Heart left ventricle (tissue), 16 donors: ENCODE measurements at places on chromosomes 7 and 10.

- DNase-seq = no peak
Observed at GRCh38 chr7:84675633-84676034, 481.0 kb upstream of the SEMA3A start.

DNA sequence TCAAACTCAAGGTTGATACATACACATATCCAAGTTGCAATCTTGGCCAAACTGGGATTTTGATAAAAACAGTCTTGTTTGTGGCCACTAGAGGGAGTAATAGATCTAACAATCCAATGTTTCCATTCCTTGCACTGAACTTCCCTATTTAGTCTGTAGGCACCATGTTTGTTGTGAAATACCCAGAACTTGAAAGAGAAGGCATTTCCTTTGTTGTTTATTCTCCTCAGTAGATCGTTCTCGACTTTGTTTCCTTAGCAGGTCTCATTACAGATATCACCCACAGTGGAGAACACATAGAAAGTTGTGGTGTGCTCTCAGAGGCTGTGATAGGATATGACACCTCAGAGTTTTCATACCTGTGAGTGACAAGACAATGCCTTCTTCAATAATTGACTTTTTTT, 70.3 kb upstream of the MXI1 start:
- no peak for DNase-seq

- DNase-seq = no peak
Observed at GRCh38 chr10:26571655-26572054, 125.8 kb upstream of the PDSS1 start.

GRCh38 chr7:32275216-32276009, 205.2 kb upstream of the PDE1C start:
- no peak for DNase-seq

DNA sequence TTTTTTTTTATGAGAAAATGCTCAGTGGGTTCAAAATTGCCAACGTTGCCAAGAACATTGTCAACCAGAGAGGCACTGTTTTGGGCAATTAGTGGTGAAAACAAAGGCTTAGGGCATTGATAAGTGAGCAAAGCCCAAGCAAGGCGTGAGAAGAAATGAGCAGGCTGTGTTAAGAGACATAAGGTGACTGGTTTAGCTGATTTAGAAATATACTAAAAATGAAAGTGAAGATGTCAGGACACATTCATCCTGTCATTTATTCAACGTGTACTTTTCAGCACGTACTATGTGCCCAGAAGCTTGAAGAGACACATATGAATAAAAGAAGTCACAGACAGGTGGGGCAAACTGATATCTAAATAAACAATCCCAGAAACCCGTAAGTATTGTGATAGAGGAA, 31.8 kb downstream of the AOAH start:
- DNase-seq = no peak

DNA sequence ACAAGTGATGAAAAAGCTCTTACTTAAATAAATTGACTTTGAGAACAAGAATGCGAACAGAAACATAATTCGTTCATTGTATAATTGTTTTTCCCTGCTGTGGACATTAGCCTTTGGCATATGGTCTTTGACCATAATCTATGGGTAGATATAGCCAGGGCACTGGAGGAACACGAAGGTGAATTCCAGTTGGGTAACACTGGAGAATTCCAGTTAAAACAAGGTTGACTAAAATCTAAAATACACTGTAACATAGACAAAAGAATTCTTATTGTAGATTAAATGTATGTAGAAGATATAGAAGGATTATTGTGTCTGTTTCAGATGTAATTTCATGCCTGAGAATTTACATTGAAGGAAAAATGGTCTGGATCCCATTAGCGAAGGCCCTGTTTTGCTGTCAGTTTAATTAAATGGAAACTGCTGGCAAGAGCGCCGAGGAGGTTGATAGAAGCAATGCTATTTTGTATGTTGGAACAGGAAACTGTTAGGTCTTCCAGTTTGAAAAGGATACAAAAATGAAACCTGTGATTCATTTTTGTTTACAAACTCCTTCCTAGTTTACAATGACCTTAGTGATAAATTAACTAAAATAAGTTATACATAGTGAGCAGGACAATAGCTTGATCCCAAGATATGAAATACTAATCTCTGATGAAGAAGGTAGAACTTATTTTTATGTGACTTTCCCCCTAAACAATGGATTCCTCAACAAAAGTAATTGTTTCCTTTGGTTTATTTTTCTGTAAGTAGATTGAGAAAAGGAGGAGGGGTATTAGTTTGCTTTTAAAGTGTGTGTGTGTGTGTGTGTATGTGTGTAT, 68.9 kb downstream of the ARID5B start:
- DNase-seq = no peak

GRCh38 chr10:5070648-5071410, 23.4 kb upstream of the AKR1C3 start:
- DNase-seq = no peak

- no peak for DNase-seq
Observed at GRCh38 chr7:77399816-77400215, 16.3 kb downstream of the GSAP start.

- DNase-seq = no peak
Observed at GRCh38 chr10:100810835-100811116, 65.4 kb downstream of the PAX2 start.

- DNase-seq = no peak
Observed at GRCh38 chr10:97445357-97445721, 467 bp downstream of the EXOSC1 start.

GRCh38 chr7:36653663-36654355, 70.5 kb downstream of the AOAH start:
- DNase-seq = no peak

DNA sequence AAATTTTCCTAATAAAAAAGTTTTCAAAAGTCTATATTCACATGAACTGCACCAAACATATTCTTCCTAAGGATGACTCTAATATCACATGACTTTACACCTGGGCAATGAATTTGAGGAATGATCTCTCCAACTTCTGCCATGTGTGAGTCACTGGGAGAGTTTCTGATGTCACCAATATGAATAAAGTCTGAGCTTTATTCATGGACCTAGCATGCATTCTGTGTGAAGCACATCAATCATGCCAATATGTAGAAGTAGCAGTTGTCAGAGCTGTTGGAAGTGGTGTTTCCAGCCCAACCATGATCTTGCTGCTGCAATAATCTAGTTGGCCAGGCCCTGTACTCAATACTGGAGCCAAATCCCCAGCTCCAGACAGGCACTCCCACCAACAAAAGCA, 91.7 kb upstream of the IFRD1 start:
- DNase-seq = no peak

DNA sequence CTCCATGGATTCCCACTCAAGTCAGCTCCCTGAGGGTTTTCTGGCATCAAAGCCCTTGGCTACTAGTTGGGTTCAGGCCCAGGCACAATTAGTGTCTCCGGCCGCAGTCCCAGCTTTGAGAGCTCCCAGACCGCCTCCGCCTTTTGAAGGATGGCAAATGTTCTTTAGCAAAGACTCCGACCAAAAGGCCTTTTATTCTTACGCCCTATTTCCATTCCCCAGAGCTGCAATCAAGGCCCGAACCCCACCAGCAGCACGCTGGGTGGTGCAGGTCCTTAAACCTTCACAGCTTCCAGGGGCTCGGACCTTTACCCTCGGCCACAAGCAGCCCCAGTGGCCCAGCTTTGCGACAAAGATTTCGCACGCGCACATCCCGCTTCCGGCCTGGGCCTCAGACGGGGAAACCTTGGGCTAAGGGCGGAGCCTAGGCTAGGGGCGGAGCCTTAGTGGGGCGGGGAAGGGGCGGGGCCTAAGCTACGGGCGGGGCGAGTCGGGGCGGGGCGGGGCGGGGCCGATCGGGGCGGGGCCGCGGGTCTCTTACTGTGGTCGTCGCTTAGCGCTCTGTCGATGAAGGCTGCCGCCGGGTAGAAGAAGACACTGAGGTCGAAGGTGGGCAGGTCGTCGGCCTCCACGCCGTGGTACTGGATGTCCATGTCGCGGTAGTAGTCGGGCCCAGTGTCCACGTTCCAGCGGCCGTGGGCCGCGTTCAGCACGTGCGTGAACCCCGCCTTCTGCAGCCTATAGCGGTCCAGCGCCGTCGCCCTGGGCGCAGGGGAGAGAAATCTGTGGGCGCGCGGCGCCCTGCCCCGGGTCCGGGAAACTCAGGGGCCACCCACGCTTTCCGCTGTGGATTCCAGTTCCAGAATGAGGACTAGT, 68.0 kb upstream of the SAMD8 start:
- no peak for DNase-seq

DNA sequence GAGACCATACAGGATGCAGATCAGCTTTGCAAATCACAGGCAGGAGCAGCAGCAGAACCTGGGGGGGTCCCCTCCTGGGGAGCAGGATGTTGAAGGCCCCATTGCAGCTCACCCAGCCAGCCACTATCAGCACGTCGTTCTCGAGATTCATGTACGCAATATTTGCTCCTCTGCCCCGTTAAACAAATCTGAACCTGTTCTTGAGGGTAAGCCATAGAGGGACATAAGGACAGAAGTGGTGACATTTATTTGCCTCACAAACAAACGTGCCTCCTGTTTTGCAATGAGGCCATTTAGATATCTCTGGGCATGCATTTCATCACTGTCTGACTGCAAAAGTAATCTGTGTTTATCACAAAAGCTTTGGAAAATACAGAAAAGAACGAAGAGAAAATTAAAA, 87.3 kb upstream of the BAIAP2L1 start:
- DNase-seq = no peak

DNA sequence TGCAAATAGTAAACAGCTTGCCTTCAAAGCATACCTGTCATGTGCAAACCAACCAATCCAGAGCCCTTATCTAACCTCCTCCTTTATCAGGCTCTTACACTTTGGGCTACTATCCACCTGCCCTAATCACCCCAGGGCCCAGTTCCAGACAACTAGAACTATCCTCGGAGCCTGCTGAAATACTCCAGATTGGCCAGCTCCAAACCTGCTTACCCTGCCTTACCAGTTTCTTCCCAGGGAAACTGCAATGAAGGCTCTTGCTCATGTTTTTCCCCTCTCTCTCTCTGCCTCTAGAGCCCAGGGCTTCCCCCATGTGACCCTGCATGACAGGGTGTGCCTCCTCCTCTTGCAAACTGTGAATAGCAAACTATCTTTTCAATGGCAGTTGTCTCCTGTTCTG, 81.4 kb upstream of the CAPZA2 start:
- no peak for DNase-seq

DNA sequence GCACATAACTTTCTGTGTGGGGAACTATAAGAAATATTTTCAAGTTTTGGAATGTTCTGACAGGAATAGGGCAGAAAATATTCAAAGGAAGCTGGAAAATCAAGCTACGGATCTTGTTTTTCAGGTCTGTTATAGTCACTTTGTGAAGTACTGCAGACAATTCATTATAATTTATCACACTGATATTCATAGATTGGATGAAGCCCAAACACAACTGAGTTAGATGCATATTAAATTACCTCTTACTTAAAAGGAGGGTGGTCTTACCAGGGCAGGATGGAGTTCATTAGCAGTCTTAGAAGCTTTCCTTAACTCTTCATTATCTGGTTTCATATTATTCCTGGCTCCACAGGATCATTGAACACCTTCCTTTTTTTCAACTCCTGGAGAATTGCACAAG, 242.3 kb downstream of the DYNC1I1 start:
- DNase-seq = no peak

DNA sequence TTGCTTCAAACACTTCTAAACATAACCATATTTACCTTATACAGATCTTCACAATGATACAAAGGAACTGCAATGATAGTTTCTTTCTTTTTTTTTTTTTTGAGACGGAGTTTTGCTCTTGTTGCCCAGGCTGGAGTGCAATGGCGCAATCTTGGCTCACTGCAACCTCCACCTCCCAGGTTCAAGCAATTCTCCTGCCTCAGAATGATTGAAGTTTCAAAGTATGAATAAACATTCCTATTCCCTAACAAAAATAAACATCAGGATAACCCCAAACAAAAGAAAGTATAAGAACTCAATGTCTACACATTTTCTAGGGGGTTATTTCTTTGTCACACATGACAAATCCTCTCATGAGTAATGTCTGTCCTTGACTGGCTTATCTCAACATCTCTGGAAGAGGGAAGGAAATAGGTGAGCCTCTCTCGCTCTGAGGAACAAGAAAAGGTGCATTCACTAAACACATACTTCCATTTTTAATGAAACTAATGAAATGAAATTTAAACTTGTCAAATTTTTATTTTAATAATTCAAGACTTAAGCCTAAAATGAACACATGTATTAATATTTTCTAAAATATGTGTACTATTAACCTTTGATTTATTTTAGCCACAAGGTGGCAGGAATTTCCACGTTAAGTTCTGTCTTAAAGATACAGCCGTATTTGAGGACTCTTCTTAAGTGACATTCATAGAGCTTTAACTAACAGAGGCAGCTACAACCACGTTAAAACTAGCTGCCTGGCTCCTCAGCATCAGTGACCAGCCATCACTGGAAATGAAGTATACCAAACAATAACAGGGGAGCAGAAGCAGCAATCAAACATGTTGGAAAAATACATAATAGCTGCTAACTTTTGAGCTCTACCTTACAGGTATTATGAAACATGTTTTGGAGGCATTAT, 58.3 kb downstream of the MALSU1 start:
- DNase-seq = no peak

DNA sequence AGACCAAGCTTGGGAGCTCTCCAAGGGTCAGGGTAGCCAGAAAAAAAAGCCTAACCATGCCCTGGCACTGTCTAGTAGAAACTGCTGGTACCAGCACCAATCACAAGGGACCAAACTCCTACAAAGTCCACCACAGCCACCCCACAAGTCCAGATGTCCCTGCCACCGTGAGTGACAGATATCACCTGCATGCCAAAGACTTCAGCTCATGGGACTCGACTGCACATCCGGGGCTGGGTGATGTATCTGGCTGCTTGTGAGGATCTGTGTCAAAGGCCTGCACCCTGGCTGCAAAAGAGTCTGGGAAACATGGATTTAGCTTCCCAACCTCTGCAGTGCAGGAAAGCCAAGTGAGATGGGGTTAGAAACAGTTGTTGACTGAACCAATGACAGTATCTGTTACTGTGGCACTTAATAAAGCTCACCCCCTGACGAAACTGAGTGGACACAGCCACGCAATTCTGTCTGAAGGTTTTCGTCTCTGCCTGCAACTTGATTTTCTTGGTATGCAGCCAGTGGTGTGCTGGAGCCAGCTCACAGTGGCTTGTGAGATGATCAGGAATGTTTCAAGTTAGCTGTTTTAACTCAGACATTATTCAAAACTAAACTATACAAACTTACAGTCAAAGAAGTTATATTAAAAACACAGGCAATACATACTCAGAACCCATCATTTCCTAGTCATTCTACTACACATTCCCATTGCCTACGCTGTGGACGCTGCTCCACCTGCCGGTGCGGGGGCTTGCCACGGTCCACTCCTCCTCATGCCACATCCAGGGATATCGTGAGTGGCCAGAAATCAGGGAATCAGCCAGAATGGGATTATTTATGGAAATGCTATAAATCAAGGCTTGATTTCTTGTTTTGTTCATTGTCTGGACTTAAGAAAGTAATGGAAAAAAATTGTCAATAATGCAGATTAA, 9.2 kb downstream of the ZNF488 start:
- no peak for DNase-seq

GRCh38 chr7:48416327-48416908, 245.2 kb downstream of the ABCA13 start:
- no peak for DNase-seq

DNA sequence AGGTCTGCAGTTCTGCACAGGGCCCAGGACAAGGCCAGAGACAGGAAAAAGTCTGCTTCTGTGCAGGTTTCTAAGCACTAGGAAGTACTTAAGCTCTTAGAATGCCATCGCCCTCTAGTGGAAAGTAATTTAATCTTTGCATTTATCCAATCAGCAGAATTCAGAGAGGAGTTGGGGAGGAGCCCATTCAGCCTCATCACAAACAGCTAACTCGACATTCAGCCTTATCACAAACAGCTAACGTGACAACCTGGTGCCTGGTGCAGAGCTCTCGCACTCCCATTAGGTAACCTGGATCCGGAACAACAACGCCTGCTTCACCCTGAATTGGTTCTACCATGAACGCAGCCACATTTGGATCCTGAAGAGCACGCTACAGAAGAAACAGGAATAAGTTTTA, 15.2 kb downstream of the OAT start:
- DNase-seq = peak; percentile 42
